ENCODE measurements at places on chromosomes 11 and 22. TPM values are rescaled to one million over a fixed set of nuclear protein-coding genes. Genes with fewer than 3 reads are reported as not detected.

Gene TSSK2
- not detected for total RNA-seq

Gene MMP27
- not detected for total RNA-seq

Gene LINC01488
- not detected for total RNA-seq

Gene TRIM48
- total RNA-seq = not detected

Gene C1QTNF5
- not detected for total RNA-seq

Gene C22orf31
- total RNA-seq = not detected

Gene GLB1L2
- 10.4 TPM for total RNA-seq

Gene OR52I2
- total RNA-seq = not detected

Gene OR5B21
- not detected for total RNA-seq

Gene GALNT18
- total RNA-seq = 8.6 TPM

Gene STIM1
- total RNA-seq = 93.6 TPM

Gene ZDHHC8
- 79.0 TPM for total RNA-seq

Gene MS4A15
- not detected for total RNA-seq

Gene FREY1
- 1.4 TPM for total RNA-seq

Gene PRR5
- total RNA-seq = 11.5 TPM

Gene APOBEC3F
- total RNA-seq = 7.7 TPM

Gene FGF3
- not detected for total RNA-seq

Gene LGR4
- 61.8 TPM for total RNA-seq

Gene TSPAN18
- 21.3 TPM for total RNA-seq

Gene CHRDL2
- total RNA-seq = 0.15 TPM

Gene AIFM3
- total RNA-seq = 2.7 TPM

Gene OR5P2
- not detected for total RNA-seq

Gene PKNOX2
- total RNA-seq = not detected

Gene TAGLN
- 6.4 TPM for total RNA-seq

Data from Panc1 (cell line).